ENCODE measurements at places on chromosomes 12 and 14.

- DNase-seq, result no peak
Observed at GRCh38 chr14:97273540-97273939, 476.4 kb downstream of the VRK1 start.

DNA sequence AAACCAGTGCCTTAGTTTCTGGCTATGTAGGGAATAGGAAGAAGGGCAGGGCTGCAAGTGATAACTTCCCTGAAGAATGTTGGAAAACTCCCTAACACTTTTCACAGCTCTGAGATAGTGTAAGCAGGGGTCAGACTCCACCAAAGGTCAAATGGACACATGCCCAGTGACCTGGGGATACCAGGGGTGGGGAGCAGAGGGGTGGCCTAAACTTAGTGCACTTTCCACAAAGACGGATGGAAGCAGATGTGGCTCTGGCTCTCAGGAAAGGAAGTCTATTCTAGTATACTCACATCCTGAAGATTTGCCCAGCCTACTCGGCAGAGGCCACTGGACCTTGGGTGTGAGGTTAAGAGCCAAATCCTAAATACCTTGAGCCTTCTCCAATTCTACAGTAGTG is 285.8 kb downstream of the NUAK1 start:
- DNase-seq, result no peak

GRCh38 chr12:78145398-78145797 is 314.7 kb downstream of the NAV3 start:
- no peak for DNase-seq

GRCh38 chr14:56102941-56103340 is 15.3 kb upstream of the PELI2 start:
- DNase-seq, result no peak

DNA sequence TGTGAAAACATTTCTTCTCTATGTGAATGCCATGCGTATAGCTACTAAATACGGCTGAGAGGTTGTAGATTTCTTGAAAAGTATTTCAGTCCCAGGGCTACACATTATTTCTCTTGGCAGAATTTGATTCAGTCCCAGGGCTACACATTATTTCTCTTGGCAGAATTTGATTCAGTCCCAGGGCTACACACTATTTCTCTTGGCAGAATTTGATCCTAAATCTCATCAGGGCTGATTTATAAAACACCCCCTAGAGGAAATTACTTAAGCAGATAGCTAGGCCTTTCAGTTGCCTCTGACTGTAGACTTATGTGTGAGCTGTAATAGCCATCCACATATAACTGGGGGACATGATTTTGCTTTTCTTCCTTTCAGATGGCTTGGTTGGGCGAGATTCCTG is 50.4 kb downstream of the AK7 start:
- no peak for DNase-seq

DNA sequence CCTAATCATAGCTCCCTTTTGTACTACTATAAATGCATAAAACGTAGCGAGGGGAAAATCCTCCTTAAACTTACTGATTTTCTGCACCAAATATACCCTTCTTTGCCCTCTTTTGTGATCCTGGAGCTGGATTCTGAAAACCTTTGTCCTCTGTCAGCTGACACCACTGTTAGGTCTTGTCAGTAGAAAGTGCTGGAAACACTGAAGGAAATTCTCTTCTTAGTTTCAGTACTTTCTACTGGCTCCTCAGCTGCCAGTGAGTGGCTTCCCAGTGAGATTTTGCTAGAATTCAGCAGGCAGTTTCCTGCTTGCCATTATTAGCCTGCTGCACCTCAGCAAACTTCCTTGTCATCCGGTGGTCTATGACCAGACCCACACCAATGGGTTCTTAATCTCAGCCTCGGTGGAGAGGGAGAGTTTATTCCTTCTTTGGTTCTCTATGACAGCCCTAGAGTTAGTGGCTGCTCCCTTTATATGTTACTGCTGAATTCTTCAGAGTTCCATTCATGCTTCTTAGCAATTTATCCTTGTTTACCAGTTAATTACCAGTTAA is 476.2 kb downstream of the FSCB start:
- DNase-seq, result no peak

DNA sequence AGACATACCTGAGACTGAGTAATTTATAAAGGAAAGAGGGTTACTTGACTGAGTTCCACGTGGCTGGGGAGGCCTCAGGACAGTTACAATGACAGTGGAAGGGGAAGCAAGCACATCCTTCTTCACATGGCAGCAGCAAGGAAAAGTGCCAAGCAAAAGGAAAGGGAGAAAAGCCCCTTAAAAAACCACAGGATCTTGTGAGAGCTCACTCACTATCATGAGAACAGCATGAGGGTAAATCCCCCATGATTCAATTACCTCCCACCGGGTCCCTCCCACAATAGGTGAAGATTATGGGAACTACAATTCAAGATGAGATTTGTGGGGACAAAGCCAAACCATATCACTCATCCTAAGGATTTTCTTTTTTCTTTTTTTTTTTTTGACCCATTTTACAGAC is 177.8 kb upstream of the EEA1 start:
- no peak for DNase-seq

GRCh38 chr12:77500089-77500488 is 330.6 kb upstream of the NAV3 start:
- DNase-seq, result no peak

- no peak for DNase-seq
Observed at GRCh38 chr12:46360908-46361666, 11.5 kb downstream of the SLC38A2 start.

- DNase-seq, result no peak
Observed at GRCh38 chr14:96649327-96649601, 147.1 kb downstream of the PAPOLA start.

DNA sequence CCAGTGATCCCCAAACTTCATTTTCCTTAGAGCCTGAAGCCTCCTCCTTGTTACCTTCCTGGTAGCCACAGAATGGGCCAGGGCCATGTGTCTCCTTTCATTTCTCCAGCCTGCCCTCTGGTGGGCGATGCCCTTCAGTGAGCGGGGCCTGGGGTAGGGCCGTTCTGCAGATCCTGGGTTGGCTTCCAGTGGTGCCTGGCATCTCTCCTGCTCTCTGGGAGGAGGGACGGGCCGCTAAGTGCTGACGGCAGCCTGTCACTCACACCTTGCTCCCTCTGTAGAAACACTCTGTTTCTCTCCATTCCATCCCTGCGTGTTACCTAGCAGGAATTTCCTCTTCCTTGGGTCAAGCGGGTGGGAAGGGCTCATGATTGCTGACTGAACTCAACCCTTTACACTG is 232.1 kb downstream of the CACNA1C start:
- no peak for DNase-seq

DNA sequence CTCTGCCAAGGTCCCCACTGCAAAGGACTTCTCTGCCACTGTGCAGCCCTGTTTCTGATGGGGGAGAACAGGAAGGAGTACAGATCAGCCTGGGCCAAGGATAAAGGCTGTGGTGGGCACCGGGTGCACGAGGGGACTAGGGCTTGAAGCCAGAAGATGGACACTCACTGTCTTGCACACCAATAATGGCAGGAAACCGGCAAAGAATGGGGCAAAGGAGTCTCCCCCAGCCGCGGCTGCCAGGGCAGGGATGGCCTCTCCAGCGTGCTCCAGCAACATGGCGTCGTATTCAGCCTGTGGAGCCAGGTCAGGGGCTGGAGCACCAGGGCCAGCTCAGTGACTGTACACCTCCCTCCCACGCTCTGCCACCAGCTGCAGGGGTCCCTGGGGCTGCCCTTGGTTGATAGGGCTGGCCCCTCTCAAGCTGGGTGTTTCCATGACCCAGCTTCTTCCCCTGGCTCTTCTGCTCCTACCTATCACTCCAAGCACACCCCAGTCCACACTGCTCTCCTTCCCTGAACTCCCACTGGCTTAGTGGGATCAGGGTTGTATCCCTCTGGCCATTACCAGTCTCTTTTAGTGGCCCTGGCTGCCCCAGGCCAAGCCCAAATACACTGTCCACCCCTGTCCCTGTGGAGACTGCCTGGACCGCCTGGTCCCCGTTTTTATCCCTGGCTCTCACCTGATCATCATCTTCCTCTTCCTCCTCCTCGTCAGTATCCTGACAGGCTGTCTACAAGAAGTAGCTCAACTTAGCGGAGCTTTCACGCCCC is 6.3 kb downstream of the IPO4 start:
- DNase-seq, result no peak

- DNase-seq, result no peak
Observed at GRCh38 chr12:124721501-124722162, 142.0 kb downstream of the SCARB1 start.

DNA sequence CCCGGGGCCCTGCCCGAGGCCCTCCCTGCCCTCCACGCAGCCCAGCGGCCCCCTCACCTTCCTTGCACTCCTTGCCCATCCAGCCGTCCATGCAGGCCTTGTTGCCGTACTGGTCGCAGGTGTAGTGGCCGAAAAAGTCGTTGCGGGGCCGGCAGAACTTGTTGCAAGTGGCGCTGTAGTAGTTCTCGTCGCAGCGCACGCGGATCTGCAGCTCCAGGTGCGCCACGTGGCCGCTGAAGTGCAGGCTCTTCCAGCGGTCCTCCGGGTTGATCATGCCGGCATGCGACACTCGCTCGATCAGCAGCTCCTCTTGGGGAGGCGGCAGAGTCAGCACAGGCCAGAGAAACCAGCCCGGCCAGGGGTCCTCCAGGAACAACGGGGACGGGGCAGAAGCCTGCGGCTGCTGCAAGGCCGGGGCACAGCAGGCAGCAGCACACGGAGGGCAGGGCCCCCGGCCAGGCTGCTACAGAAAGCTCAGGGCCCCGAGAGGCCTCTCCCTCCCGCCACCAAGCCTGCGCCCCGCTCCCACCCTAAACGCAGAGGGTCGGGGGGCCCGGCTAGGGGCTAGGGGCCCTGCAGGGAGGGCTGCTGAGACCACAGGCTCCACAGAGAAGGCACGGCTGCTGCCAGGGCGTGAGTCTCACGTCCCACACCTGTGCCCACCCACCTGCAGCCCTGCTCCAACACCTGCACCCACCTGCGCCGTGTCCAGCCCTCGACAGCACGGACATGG is 12.7 kb downstream of the JAG2 start:
- no peak for DNase-seq

DNA sequence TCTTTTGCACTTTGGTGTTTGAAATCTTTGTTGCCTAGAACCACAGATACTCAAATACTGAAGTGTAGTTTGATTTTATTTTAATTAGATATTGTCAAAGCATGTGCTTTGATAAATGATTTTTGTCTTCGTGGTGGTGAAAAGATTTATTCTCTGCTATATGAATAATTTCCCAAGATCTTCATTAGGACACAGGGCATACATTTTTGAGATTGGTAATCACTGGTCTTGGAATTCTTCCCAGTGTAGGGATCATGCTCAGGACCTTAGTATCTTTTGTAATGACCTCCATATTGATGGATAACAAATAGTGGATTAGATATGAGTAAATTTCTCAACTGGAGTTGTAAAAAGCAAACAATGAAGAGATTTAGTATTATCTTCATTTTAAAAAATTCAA is 28.2 kb downstream of the TBK1 start:
- no peak for DNase-seq

GRCh38 chr14:31300296-31300695 is 92.7 kb upstream of the HECTD1 start:
- no peak for DNase-seq

DNA sequence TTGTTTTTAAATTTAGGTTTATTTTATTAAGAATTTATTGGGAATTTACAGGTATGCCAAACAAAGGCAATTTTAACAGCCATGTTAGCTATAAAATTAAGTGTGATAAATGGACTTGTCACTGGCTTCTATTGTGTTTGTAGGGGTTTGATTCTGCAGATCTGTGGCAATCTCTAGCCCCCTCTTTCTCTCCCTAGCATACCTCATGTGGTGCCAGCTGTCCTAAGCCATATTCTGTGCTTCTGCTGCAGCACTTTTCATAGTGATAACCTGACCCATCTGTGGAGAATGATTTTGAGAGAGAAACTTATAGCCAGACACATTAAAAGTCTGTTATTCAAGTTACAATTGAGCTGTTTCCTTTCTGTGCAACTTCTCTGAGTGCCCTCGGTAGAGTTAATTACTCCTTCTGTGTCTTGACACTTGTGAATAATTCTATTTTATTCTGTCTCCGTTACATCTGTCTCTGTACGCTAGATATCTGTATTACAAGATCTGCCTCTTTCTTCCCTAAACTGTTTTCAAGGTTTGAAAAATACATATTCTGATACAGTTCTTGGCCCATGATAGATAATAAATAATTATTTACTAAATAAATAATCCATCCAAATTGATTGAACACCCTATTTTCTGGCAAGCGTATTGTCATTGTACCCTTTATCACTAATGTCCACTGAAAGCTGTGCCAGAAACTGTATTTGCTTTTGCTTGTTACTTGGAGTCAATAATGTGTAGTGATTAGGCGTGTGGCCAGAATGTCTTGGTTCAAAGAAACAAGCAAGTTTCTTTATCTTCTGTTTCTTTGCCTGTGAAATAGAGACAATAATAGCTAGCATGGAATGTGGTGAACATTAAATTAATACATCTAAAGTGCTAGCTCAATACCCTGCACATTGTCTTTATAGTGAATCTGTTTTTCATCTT is 40.0 kb downstream of the FRS2 start:
- peak; percentile 62 for DNase-seq

- DNase-seq, result no peak
Observed at GRCh38 chr12:27309293-27309994, 23.2 kb upstream of the BMAL2 start.
